ENCODE measurements at places on chromosomes 16 and 17. TPM values are rescaled to one million over a fixed set of nuclear protein-coding genes. Genes with fewer than 3 reads are reported as not detected.

DNA sequence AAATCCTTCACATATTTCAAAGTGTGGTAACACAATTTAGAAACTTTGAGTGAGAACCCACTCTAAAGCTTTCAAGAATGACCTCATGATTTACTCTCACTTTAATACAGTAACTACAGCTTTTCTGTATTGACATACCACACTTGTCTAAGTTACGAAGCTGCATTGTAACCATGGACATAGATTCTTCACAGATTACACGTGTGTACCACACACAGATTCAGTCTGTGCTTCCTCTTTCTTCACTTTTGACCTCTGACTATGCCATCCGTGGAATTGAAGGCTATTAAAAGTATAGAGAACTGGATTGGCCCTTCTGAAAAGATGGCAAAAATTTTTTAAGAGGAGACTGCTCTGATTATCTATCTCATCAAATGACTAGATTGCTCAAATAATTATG lies 172.7 kb downstream of the TANC2 start:
- no peaks in the 10 kb centered on the region for H3K36me3 ChIP-seq
- H3K4me1 ChIP-seq: no peaks in the 10 kb centered on the region
- no peaks in the 10 kb centered on the region for H3K27me3 ChIP-seq
- no peak overlapping the region for H3K4me3 ChIP-seq
- no peak overlapping the region for H3K27ac ChIP-seq

- no peaks in the 10 kb centered on the region for H3K27me3 ChIP-seq
- no peaks in the 10 kb centered on the region for H3K36me3 ChIP-seq
- peaks cover 27% of the 10 kb centered on the region for H3K4me1 ChIP-seq
- peak overlapping the region; percentile 59 for H3K27ac ChIP-seq
Observed at GRCh38 chr17:50943575-50943933, 77.4 kb upstream of the TOB1 start.

GRCh38 chr17:74460996-74461395 lies 5.4 kb upstream of the CD300A start:
- no peak overlapping the region for H3K4me3 ChIP-seq
- no peaks in the 10 kb centered on the region for H3K36me3 ChIP-seq
- no peak overlapping the region for H3K27ac ChIP-seq
- no peaks in the 10 kb centered on the region for H3K4me1 ChIP-seq

DNA sequence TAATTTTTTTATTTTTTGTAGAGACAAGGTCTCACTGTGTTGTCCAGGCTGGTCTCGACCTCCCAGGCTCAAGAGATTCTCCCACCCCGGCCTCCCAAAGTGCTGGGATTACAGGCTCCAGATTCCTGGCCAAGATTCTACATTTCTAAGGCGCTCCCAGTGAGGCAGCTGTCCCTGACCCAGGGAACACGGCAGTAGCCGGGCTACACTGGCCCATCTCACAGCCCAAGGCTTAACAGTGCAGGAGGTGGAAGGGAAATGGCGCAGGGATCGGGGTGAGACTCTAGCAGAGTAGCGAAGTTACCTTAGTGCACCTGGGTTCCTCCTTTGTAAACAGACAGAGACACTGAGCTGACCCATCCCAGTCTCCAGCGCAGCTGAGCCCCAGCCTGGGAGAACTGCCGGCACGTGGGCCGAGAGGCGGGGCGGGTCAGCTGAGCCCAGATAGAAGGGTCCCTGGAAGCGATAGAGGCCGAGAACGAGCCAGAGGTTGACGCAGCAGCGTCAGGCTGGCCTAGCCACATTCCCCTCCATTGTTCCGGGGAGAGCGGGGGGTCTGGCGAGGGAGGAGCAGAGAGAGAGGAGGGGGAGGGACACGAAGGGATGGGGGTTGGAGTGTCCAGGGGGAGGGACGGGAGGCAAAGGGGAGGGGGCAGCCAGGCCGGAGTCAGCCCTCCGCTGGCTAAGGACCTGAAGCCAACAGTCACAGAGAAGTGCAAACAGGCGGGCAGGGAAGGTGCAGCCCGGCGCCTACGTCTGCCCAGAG lies 2.5 kb downstream of the CARHSP1 start:
- H3K4me3 ChIP-seq: peak overlapping the region; percentile 62
- H3K36me3 ChIP-seq: no peaks in the 10 kb centered on the region
- H3K27ac ChIP-seq: peak overlapping the region; percentile 97
- no peaks in the 10 kb centered on the region for H3K27me3 ChIP-seq

DNA sequence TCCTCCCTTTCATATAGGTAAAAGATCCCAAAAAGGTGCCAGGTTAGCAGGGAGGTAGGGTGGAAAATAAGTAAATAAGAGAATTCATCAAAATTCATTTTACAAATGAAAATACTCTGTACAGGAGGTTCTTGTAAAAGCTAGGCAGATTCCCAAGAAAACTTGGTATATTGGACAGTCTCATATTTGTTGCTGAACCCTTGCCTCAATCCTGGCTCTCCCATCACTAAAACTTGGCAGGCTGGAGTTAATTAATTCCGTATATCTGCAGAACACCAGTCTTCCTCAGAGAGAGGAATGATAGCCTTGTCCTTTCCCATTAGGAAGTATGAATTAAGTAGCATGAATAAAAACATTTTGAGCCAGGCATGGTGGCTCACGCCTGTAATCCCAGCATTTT lies 66.2 kb upstream of the MTMR4 start:
- no peak for DNase-seq
- H3K4me1 ChIP-seq: peaks cover 1% of the 10 kb centered on the region
- H3K27me3 ChIP-seq: no peaks in the 10 kb centered on the region

AXIN2 gene
- total RNA-seq: 141 TPM

CRYM gene
- not detected for total RNA-seq

SPNS2 gene
- 1.00 TPM for total RNA-seq

PRR15L gene
- total RNA-seq: 24.3 TPM

GRCh38 chr17:73267648-73268537 lies 6.2 kb upstream of the CPSF4L start:
- DNase-seq: no peak
- H3K36me3 ChIP-seq: no peaks in the 10 kb centered on the region
- no peaks in the 10 kb centered on the region for H3K4me1 ChIP-seq
- no peak overlapping the region for H3K27ac ChIP-seq
- no peak overlapping the region for H3K4me3 ChIP-seq

CRHR1 gene
- total RNA-seq: not detected

Data from Caco-2 (cell line).